Activated CD4-positive, alpha-beta T cell treated with anti-CD3 and anti-CD28 coated beads for 36 hours (primary cell): ENCODE measurements at places on chromosomes 5 and 9.

DNA sequence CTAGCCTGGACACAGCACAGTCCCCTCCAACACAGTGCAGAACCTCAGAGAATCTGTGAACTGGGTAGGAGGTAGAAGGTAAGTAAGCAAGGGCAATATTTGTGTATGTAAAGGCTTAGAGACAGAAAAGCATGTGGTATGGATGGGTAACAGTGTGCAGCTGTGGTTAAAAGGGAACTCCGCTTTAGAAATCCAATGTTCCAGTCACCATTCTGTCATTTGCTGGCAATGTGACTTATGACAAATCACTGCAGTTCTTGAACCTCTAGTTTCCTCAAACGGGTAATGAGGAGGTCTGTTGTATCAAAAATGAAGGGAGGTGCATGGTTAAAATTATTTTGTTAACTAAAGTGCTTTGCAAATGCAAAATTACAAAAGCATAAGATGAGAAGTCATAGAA lies 125.5 kb upstream of the IFNE start:
- DNase-seq: no peak

DNA sequence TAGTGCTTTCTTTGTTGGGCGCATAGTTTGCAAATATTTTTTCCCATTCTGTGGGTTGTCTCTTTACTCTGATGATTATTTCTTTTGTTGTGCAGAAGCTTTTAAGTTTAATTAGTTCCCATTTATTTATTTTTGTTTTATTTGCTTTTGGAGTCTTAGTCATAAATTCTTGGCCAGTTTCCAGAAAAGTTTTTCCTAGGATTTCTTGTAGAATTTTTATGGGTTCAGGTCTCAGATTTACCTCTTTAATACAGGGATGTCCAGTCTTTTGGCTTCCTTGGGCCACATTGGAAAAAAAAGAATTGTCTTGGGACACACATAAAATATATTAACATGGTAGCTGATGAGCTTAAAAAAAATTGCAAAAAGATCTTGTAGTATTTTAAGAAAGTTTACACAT lies 122.0 kb downstream of the WDR70 start:
- DNase-seq: no peak

GRCh38 chr9:91126761-91127445 lies 234.8 kb downstream of the AUH start:
- no peak for DNase-seq

GRCh38 chr5:173108914-173109313 lies 35.4 kb upstream of the BNIP1 start:
- DNase-seq: no peak

GRCh38 chr9:103981912-103982311 lies 112.2 kb upstream of the SMC2 start:
- DNase-seq: no peak

DNA sequence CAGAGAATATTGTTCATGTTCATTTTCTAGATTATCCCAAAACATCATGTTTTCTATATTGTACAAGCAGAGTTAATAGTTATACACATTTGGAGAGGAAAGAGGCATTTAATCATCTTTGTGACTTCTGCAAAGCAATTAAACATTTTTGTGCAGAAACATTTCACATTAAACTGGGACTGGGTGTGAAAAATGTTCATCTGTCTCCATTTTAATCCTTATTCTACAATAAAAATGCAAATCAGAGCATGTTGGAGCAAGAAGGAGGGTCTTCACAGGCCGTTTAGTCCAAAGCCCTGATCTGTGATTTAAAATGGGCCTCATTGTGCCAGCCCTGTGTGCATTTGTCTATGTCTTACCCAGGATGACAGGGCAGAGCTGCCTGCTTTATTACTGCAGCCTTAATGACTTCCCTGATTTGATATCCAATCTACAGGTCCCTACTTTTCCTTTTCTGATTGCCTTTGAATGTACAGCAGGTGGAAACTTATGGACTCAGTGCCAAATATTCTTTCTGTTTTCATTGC lies 183.5 kb downstream of the CAVIN4 start:
- DNase-seq: no peak

- DNase-seq: peak; percentile 33
These were observed 84.7 kb upstream of the TNFSF8 start for GRCh38 chr9:115015018-115015635.

DNA sequence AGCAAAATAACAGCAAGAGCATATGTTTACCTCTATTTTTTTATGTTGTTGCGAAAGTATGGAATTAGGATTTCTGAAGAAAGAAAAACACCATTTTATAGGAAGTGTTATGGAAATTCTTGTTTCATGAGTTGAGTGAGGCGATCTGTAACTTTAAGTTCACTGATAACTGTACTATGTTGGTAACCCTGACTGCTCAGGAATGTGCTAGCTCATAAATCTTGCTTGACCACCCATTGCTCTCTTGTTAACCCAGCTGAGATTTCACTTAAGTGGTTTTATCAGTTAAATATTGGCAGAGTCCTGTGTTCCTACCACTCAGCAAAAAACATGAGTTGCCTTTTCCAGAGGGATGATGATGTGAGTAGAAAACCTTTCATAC lies 91.1 kb upstream of the STARD4 start:
- no peak for DNase-seq

- DNase-seq: no peak
These were observed 46.2 kb downstream of the OSTF1 start for GRCh38 chr9:75134495-75134894.

- DNase-seq: no peak
These were observed 53.2 kb downstream of the FAM114A2 start for GRCh38 chr5:153985498-153985897.

DNA sequence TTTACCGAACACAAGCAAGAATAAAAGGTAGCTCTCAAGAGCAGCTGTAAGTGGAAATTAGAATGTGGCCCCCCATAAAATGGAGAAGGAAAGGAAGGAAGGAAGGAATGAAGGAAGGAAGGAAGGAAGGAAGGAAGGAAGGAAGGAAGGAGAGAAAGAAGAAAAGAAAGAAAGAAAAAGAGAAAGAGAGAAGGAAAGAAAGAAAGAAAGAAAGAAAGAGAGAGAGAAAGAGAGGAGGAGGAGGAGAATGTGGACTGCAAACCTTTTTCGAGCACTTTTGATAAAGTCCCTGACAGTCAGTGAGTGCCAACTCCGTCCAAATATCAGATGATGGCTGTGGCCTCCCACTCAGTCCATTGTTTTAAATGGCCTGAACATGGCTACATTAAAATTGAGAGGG lies 53.8 kb upstream of the SNX2 start:
- DNase-seq: no peak

DNA sequence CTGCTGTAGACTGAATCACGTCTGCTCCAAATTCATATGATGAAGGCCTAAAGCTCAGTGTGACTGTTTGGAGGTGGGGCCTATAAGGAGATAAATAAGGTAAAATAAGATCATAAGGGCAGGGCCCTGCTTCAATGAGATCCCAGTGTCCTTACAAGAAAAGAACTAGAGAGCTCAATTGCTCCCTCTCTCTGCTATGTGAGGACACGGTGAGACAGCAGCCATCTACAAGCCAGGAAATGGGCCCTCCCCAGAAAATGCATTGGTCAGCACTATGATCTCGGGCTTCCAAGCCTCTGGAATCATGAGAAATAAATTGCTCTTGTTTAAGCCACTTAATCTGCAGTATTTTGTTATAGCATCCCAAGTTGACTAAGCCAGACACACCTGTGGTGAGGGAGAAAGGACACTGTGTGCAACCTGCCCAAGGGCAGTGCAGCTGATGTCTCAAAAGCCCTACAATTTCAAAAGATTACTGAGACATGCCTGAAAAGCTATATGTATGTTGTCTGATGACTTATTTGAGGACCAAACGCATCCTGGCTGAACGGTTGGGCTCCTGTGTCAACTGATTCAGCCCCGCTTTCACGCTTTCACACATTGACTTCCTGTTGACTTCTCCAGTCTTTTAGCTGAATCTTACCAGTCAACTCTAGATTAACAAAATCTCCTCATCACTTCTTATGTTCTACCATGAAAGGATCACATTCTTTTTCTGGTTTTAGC lies 13.2 kb downstream of the GZMK start:
- DNase-seq: peak; percentile 87

DNA sequence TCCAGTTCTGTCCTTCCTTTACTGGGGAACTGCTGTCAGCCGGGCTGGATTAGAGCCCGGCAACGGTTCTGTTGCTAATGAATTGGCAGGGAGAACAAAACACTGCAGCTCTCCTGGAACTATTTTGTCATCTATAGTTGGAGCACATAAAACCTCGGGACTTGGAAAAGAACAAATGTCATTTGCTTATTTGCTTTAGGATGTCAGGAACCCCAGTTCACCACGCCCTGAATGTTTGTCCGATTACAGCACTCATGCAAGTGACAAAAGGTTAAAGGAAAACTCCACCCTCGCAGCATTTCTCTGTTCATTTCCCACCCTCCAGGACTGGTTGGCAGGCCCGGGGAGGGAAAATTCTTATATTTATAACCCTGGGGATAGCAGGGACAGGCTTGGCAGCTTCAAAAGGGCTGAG lies 66.4 kb upstream of the PLPP1 start:
- no peak for DNase-seq

GRCh38 chr5:154652746-154653417 lies 102.3 kb upstream of the LARP1 start:
- no peak for DNase-seq

DNA sequence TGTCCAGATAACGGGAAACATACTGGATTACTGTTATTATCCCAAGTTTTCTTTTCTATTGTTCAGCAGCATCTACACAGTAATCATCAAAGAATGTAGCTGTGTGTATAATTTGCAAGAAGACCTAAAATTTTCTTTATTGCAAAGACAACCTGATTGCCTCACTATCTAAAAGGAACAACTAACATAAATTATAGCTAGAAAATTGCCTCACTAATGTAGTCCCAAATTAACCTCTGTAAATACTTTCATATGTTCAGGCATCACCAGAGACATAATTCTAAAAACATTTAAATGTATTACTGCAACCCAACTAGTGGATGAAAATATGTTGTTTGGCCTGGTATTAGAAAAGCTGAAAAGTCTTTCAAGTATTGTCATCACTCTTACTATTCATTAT lies 275.4 kb downstream of the CDH12 start:
- no peak for DNase-seq

- DNase-seq: no peak
These were observed 49.2 kb upstream of the SHOC1 start for GRCh38 chr9:111843971-111844370.

DNA sequence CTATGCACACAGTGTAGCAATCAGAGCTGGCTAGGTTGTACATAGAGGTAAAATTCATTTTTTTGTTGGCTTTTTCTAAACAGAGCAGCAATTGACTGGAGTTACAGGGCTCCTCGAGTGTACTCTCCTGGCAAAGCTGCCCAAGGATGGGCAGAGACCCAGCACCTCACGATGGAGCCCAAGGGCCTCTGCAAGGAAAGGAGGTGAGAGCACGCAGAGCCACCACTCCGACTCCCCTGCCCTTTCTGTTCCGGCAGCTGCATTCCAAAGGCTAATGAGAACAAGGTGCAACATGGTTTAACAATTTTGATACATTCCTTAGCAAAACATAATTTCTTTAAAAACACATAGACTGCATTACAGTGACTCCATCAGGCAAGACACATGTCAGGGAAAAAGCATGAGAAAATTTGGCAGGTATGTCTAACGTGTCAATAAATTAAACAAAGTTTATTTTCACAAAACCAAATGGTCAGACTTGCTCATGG lies 47.5 kb downstream of the SAXO1 start:
- DNase-seq: no peak

DNA sequence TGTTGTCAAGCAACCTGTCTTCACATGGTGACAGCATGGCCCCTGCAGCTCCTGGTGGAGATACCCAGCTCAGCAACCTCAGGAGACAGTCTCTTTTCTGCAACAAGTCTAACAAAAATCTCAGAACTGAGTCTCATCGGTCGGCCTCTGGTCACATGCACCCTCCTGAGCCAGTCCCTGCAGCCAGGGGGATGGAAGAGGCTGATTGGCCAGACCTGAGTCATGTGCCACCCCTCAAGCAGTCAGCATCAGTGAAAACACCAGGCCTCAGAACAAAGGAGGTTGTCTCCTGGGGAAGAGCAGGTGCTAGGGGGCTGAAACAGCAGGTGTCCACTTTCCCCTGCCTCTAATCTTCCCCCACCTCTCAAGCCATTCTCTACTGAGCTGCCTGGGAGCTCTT lies 54.4 kb downstream of the SMIM23 start:
- peak; percentile 18 for DNase-seq

DNA sequence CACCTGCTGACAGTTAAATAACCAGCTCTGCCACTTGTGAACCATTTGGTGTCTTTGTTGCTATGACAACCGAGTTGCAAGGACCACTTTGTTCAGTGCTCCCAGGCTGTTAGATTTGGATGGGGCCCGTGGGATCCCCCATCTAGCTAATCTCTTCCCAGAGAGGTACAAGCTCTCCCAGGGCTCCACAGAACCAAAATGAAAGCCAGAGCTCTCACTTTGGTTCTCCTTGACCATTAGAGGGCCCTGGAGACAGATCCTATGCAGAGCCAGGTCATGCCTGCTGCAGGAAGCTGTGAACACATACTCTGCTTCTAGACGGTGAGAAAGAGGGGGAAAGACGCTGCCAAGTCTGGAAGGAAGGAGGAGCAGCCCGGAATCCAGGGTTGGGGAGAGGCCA lies 224.6 kb downstream of the GABBR2 start:
- no peak for DNase-seq

DNA sequence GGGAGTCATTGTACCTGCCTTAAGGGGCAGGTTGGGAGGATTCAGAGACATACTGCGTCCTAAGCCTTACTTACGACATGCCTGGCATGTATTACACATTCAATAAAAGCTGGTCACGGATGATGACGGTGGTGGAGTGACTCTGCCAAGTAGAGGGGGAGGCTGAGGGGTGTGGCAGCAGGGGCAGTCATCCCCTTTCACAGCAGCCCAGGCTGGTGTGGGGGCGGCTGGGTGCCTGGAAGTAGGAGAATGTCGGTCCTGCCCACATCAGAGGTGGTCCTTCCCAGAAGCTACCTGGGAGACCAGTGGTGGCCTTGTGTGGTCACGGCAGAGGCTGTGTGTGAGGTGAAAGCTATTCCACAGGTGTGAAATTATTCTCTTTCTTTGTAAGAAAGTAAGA lies 8.9 kb downstream of the ZBTB34 start:
- DNase-seq: no peak

DNA sequence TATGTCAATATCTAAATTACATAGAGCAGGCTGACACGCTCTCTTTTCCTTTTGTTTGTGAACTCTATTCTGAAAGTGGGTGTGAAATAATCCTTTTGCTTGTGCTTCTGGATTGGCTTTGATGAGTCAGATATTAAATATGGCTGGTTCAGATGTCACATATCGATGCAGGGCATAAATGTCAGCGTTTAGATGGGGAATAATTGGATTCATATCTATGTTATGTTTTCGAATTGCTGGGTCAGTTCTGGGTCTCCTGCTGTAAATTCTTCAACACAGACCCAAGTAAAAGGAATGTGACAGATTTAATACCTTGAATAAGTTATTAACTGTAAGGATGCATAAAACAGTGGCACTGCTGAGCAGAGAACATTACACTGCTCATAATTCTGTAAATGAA lies 118.7 kb upstream of the SNX2 start:
- DNase-seq: no peak

DNA sequence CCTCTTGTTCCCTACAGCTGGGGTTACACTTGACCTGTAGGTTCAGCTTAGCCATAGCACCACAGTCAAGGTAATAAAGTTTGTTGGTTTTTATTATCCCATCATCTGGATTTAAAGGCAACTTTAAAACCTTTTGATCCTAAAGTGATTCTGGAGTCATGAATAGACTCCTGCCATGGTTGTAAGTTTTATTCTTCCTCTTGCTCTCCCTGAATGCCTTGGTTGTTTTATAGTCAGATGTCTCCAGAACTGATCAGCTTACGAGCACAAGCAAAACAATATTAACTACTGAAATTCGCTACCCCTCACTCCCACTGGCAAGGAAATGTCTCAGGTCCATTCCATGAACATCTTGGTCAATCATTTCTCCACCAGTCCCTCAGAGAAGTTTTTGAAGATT lies 1328.6 kb downstream of the PTPRD start:
- DNase-seq: no peak

- peak; percentile 71 for DNase-seq
These were observed 20.0 kb downstream of the ERAP2 start for GRCh38 chr5:96896276-96896675.
